Central memory CD8-positive, alpha-beta T cell (primary cell): ENCODE measurements at places on chromosomes 11 and 22.
A peak's percentile ranks its signal among the peaks of the same experiment; 100 is the strongest.

GRCh38 chr22:46763051-46763705 lies 728 bp downstream of the TBC1D22A start:
- DNase-seq, result peak; percentile 34

DNA sequence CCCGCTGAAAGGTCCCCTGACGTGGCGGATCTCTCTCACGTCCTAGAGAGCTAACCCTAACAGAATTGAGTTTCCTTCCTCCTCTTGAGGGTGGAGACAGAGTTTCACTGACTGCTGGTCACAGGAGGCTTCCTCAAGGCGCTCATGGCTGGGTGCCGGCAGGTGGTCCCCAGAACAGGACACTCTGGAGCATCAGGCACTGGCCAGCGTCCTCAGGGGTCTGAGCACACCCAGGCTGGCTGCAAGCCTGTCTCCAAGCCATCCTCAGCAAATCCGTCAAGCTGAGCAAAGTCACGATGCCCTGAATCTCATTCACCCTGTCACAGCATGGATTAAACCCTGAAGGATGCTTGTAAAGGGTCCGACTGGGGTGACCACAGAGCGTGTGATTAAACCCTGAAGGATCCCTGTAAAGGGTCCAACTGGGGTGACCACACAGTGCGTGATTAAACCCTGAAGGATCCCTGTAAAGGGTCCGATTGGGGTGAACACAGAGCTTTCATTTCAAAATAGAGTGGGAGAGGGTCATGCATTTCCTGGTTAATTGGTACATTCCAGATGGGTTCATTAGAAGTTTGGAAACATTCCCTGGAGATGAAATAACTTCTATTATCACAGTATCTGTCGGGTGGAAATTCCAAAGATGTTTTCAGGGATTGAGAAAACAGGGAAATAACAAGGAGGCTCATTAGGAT lies 473.0 kb downstream of the BRD1 start:
- no peak for DNase-seq

GRCh38 chr11:34870548-34871196 lies 45.5 kb downstream of the APIP start:
- DNase-seq, result no peak

DNA sequence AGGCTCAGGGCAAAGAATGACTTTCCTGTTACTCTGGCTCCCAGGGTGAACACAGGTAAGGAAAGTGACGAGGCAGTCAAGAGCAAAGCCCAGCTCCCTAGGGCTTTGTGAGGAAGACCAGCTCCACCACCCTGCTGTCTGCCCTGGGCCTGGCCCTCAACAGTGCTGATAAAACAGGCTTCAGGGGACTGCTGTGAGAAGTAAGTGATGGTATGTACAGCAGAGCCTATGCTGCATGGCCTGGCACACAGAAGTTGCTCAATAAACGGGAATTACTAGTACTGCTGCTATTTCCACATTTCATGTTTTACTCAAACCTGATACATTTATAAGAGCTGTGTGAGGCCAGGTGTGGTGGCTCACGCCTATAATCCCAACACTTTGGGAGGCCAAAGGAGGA lies 50.3 kb downstream of the MICAL3 start:
- DNase-seq, result no peak

DNA sequence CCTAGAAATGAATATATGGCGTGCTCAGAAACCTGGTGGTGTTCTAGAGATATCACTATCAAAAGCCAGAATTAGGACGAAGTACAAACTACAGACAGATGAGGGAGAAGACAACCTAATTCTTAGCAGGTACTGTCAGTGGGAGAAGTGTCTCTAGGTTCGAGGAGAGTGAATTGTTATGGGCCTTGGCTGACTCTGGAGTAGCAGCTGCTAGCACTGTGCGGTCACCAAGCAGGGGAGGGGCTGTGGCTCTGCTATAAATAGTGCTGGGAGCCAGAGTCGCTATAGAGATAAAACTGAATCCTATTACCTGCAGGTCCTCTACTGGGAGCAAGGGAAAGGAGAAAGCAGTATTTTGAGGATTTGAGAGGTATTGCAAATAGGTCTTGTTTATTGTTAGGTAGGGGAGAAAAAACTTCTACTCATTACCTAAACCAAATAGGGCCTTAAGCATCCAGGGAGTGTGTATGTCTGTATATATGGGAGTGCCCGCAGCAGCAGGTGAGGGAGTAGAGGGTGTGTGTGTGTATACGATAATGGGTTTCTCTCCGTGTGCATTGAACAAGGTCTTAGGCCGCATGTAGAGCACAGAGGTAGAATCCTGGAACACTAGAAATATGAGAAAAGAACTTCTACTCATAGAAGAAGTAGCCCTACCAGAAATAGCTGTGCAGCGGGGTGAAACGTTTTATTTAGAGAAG lies 2.2 kb downstream of the MADD start:
- no peak for DNase-seq

GRCh38 chr11:45024846-45025588 lies 74.3 kb upstream of the TP53I11 start:
- DNase-seq, result no peak

DNA sequence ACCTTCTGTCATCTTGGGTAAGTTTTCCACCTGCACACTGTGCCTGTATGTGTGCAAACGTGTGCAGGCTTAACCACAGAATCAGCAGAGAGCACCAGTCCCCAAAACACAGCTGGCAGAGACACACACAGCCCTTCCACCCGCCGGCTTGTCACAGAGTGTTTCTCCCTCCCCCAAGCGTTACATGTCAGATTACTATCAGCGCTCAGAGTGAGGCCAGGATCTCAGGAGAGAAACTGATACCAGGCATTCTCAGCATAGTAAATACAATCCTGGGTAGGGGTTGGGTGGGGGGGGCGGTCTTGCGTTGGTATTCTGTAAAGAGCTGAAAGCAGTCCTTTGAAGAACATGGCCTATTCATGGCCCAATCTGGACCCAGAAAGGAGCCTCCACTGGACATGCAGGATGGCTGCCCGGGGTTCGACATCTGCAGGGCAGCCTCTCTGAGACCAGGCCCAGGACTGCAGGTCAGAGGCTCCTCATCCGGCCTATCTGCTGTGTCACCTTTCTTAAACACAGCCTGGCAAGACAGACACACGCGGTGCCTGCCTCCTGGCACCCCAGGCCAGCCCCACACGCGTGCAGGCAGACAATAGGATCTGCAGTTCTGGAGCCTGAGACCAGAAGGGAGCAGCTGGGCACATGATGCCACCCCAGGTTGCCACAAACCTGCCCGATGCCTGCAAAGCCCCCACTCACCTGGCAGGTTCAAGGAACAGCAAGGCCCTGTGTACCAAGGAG lies 1.7 kb downstream of the OSBPL5 start:
- DNase-seq, result no peak

DNA sequence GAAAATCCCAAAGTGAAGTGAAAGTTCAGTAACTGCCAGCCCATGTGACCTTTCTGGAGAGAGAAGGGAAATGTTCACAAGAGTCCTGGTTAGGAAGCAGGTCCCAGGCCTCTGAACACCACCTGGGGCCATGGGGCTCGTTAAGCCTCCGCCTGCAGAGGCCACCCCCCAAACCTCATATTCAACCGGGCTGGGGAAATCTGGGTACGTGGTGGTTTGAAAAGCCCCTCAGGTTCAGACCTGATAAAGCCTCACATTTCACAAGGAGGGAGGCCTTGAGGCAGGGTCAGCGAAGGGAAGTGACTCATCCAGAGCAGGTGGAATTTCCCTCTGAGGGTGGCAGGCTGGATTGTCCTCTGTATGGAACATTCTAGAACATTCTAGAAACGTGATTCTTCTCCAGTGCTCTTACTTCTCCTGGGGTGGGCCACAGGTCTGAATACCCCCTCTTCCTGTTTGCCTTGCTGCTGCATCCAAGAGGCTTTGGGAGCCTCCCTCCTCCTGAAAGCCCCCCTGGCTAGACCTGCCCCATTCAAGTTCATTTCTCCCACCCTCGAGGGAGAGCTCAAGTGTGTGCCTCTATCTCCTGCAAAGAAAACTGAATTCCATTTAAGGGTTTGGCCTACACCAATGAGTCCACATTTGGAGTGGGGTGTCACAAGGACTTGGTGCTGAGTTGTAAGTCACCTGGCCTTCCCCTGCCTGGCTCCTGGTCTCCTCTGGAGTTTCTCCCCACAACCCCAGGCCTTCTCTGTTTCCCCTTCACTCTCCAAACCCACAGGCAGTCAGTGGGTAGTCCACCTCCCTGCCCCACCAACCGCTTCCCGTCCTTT lies 6.3 kb downstream of the FXYD2 start:
- DNase-seq, result no peak

DNA sequence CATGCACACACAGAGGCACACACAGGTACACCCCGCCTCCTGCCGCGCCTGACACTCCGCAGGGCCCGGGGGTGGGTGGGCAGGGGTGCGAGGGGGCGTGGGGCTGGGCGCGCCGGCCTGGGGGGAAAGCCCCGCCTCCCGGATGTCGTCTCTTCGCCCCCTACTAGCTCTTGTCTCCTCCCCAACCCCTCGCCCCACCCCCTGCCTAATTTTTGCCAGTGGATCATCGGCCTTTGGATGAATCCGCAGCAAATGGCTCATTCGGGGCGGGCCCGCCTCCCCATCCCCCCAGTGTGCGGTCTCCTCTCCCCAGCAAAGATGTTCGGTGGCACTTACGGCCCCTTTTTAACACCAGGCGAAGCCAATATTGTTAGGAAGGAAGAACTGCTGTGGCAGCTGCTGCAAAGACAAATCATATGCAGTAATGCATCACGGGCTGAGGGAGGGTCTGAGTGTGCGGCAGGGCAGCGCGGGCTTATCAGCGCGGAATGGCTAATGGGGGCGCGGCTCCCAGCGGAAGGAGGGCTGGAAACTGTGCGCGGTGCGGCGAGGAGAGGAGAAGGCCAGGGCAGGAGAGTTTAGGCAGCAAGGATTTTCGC lies 13.4 kb upstream of the NECTIN1 start:
- DNase-seq, result no peak

GRCh38 chr22:45598596-45599217 lies 72.9 kb upstream of the ATXN10 start:
- DNase-seq, result no peak

DNA sequence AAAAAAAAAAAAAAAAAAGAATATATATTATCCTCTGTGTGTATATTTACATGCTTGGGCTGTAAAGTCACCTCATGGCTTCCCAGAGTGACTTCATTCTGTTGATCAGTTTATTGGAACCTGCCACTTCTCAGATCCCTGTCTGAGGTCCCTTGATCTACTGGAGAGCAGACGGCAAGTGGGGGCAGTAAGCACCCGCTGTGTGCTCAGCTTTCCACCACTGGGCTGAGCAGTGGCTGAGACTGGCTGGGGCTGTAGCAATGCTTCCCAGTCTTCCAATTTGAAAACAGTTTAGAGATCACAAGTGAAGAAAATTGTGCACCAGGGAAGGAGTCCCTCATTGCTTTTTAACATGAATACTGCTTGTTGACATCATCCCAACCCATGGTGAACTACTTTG lies 6.9 kb upstream of the RBM4B start:
- DNase-seq, result no peak

DNA sequence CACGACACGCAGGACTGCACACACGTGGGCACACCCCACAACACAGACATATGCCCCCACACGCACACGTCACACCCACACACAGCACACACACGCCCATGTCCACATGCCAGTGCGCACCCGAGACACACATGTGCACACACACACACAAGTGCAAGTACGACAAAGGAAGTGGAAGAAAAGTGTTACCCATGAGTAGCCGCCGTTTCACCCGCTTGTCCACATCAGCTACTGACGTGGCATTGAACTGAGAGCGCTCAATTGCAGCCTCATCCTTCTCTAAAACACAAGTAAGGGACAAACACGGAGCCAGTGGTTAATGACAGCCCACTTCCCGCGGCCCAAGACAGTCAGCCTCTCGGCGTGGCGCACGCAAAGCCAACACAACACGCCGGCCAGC lies 68.4 kb upstream of the TTLL12 start:
- DNase-seq, result no peak

GRCh38 chr11:14418801-14419417 lies 59.9 kb upstream of the RRAS2 start:
- DNase-seq, result no peak

DNA sequence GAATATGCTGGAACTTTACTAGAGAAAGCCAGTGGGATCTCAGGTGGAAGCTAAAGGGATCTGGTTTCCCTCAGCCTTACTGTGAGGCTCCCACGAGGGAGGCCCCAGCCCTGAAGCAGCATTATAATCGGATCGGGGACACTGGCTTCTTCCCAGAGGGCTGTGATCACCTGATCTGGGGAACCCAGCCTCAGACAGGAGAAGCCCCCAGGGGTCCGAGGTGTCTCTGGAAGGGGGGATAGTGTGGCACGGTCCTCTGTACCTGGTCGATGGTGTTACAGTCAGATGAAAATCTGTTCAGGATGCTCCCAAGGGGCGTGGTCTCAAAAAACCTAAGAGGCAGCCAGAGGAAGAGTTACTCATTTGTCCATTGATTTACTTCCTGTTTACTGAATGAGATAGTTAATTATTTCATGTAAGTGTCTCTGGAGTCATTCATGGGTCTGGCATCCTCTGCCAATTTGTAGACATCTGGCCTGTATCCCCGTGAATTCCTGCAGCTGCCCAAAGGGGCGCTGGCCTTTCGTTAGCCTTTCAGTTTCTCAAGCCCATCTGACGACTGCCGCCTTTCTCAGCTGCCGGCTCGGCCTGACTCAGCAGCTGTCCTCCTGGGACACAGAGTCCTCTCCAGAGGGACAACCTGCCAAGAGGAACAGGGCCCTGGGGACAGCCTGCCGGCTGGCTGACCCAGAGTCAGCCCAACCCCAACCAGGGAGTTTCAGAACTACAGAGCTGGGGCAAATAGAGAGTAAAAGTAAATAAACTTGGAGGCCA lies 17.0 kb upstream of the KCNJ11 start:
- no peak for DNase-seq

- DNase-seq, result peak; percentile 37
Measured at GRCh38 chr11:48020092-48020755, 39.9 kb downstream of the PTPRJ start.

DNA sequence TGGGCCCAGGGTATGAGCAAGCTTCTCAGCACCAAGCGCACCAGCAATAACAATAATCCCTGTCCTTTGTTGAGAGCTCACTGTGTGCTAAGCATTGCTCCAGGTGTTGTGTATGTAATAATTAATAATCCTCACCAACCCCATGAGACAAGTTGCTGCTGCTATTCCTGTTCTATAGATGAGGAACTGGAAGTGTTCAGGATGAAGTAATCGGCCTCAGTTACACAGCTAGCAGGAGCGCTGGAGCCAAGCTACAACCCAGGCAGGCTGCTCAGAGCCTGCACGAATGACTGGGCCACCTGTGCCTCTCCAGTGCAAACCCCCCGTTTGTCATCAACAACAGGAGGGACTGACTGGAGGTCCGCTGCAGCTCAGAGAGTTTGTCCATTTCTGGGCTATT lies 35.2 kb upstream of the CECR2 start:
- DNase-seq, result no peak

DNA sequence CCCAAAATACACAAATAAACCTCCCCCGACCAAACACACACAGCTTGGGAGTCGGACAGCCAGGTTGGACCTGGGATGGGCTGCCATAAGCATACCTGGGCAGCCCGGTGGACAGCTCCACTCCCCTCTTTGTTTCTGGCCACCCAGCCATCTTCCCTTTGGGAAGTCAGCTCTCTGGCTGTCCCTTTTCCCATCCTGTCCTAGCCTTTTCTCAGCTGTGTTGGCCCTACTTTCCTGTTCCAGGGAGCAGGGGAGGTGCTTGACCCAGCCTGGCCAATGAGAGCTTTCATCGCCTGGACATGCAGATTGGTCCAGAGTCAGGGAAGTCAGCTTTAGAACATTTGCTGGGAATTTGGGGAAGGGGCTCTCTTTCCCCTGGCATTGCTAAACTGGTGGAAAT lies 68.7 kb upstream of the NECTIN1 start:
- no peak for DNase-seq
